ENCODE measurements at places on chromosomes 16 and 17. TPM values are rescaled to one million over a fixed set of nuclear protein-coding genes. Genes with fewer than 3 reads are reported as not detected.

DNA sequence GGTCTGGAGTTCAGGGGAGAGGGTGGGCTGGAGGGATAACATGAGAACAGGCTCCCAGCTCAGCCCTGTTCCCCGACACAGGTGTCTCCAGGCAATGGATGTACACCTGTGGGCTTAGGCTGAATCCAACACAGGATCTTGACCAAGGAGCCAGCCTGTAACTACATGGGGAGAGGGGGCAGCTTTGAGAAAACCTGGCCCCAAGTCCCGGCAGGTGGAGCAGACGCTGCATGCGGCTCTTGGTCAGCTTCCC is 73.3 kb upstream of the TOB1 start:
- H3K4me1 ChIP-seq = peaks cover 45% of the 10 kb centered on the region
- H3K27me3 ChIP-seq = no peaks in the 10 kb centered on the region
- DNase-seq = no peak

GRCh38 chr16:23679274-23679985 is 741 bp downstream of the PLK1 start:
- H3K27ac ChIP-seq = no peak overlapping the region
- no peak for DNase-seq
- H3K4me1 ChIP-seq = peaks cover 17% of the 10 kb centered on the region
- H3K27me3 ChIP-seq = peaks cover 4% of the 10 kb centered on the region
- H3K4me3 ChIP-seq = peak overlapping the region; percentile 86

MT1G gene
- total RNA-seq = not detected

- H3K36me3 ChIP-seq = no peaks in the 10 kb centered on the region
- H3K4me3 ChIP-seq = no peak overlapping the region
- H3K4me1 ChIP-seq = no peaks in the 10 kb centered on the region
- H3K27me3 ChIP-seq = peaks cover 18% of the 10 kb centered on the region
- no peak overlapping the region for H3K27ac ChIP-seq
Observed at GRCh38 chr17:72359811-72360210, 239.0 kb downstream of the SOX9 start.

RSAD1 gene
- total RNA-seq = 90.6 TPM

AARSD1 gene
- 70.4 TPM for total RNA-seq

DNA sequence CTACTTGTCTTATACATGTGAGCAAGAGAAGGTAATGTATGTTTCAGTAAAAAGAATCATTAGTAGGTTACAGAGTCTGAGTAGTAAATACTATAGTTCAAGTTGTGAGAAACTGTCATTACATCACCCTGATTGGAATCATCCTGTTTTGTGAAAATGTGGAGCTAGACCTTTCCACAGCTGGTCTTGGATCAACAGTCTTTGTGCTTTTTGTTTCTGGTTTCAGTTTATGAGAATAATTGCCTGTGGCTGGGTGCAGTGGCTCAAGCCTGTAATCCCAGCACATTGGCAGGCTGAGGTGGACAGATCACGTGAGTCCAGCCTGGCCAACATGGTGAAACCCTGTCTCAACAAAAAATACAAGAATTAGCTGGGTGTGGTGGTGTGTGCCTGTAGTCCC is 19.7 kb upstream of the SHISA9 start:
- no peak overlapping the region for H3K27ac ChIP-seq
- peaks cover 14% of the 10 kb centered on the region for H3K27me3 ChIP-seq
- no peak overlapping the region for H3K4me3 ChIP-seq
- no peaks in the 10 kb centered on the region for H3K36me3 ChIP-seq
- DNase-seq = no peak

DNA sequence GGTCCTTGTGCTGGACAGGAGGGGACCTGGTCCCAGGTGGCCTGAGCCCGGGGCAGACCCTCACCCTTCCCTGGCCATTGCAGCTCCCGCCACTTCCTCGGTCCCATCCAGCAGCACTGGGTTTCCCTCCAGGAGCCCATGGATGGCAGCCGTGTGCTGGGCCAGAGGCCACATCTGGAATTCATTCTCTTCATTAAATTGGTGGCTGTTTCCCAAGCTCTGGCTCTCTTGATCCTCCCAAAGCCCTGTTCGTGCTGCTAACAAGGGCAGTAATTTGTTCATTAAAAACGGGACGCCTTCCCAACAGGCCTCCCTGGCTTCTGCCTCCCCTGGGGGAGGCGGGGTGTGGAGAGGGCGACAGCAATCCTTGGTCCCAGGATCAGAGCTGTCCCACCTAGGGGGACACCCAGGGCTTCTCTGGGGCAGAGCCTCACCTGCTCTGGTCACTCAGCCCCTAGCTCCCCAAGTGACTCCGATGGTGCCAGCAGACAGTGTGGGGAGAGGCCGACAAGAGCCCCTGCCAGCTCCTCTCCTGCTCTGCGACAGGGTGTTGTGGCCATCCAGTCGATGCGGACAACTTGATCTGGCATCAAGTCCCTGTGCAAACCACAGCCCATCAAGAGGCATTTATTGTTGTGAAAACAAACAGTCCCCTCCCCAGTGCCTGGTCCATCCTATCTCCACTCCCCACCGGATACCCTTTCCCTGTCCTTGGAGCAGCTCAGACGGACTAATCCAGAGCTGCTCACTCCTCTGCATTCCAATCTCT is 44.0 kb downstream of the SDK2 start:
- no peaks in the 10 kb centered on the region for H3K36me3 ChIP-seq
- no peak overlapping the region for H3K27ac ChIP-seq
- H3K4me3 ChIP-seq = no peak overlapping the region
- DNase-seq = no peak
- peaks cover 2% of the 10 kb centered on the region for H3K27me3 ChIP-seq

CD79B gene
- 40.0 TPM for total RNA-seq

KRT23 gene
- not detected for total RNA-seq

- H3K4me3 ChIP-seq = no peak overlapping the region
- H3K27me3 ChIP-seq = peaks cover 6% of the 10 kb centered on the region
- H3K36me3 ChIP-seq = no peaks in the 10 kb centered on the region
- no peak overlapping the region for H3K27ac ChIP-seq
Observed at GRCh38 chr16:83390759-83391158, 417.0 kb upstream of the HSBP1 start.

CCL2 gene
- total RNA-seq = 2.6 TPM

DNA sequence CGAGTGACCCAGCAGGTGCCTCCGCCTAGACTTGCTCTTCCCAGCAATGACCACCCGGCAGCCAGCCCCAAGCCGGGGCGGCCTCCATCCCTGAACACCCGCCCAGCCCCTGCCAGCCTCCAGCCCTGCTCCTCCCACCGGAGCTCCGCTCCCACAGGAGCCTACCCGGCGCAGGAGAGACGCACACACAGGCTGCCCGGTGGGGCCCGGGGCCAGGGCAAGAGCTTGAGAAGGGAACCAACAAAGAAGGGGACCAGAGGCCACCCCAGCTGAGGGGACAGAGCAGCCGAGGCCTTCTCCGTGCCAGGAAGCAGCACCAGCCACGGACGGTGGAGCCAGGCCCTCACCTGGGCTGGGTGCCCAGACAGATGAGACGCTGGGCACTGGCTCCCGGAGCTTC is 13.8 kb downstream of the PKD1 start:
- no peaks in the 10 kb centered on the region for H3K36me3 ChIP-seq
- H3K4me1 ChIP-seq = peaks cover 15% of the 10 kb centered on the region
- no peak overlapping the region for H3K27ac ChIP-seq
- DNase-seq = no peak
- H3K27me3 ChIP-seq = no peaks in the 10 kb centered on the region

GRCh38 chr16:58109330-58109729 is 19.9 kb downstream of the CFAP20 start:
- H3K36me3 ChIP-seq = peaks cover 22% of the 10 kb centered on the region
- no peaks in the 10 kb centered on the region for H3K27me3 ChIP-seq
- H3K4me3 ChIP-seq = no peak overlapping the region
- H3K4me1 ChIP-seq = no peaks in the 10 kb centered on the region
- no peak overlapping the region for H3K27ac ChIP-seq

GRCh38 chr16:87506423-87507350 is 13.9 kb upstream of the ZCCHC14 start:
- H3K27me3 ChIP-seq = peaks cover 28% of the 10 kb centered on the region
- H3K36me3 ChIP-seq = peaks cover 2% of the 10 kb centered on the region
- DNase-seq = no peak
- H3K4me1 ChIP-seq = peaks cover 11% of the 10 kb centered on the region
- no peak overlapping the region for H3K27ac ChIP-seq

GRCh38 chr16:4247460-4247784 is 5.5 kb upstream of the SRL start:
- H3K27me3 ChIP-seq = no peaks in the 10 kb centered on the region
- no peak overlapping the region for H3K4me3 ChIP-seq
- H3K4me1 ChIP-seq = peaks cover 15% of the 10 kb centered on the region
- H3K36me3 ChIP-seq = peaks cover 2% of the 10 kb centered on the region
- no peak for DNase-seq

- H3K4me1 ChIP-seq = no peaks in the 10 kb centered on the region
- no peak overlapping the region for H3K27ac ChIP-seq
- H3K27me3 ChIP-seq = peaks cover 42% of the 10 kb centered on the region
- H3K4me3 ChIP-seq = no peak overlapping the region
- DNase-seq = no peak
Observed at GRCh38 chr17:46865100-46865499, 13.7 kb downstream of the WNT9B start.

DNA sequence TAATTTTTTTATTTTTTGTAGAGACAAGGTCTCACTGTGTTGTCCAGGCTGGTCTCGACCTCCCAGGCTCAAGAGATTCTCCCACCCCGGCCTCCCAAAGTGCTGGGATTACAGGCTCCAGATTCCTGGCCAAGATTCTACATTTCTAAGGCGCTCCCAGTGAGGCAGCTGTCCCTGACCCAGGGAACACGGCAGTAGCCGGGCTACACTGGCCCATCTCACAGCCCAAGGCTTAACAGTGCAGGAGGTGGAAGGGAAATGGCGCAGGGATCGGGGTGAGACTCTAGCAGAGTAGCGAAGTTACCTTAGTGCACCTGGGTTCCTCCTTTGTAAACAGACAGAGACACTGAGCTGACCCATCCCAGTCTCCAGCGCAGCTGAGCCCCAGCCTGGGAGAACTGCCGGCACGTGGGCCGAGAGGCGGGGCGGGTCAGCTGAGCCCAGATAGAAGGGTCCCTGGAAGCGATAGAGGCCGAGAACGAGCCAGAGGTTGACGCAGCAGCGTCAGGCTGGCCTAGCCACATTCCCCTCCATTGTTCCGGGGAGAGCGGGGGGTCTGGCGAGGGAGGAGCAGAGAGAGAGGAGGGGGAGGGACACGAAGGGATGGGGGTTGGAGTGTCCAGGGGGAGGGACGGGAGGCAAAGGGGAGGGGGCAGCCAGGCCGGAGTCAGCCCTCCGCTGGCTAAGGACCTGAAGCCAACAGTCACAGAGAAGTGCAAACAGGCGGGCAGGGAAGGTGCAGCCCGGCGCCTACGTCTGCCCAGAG is 2.5 kb downstream of the CARHSP1 start:
- H3K27ac ChIP-seq = peak overlapping the region; percentile 76
- no peak for DNase-seq
- no peaks in the 10 kb centered on the region for H3K36me3 ChIP-seq

DNA sequence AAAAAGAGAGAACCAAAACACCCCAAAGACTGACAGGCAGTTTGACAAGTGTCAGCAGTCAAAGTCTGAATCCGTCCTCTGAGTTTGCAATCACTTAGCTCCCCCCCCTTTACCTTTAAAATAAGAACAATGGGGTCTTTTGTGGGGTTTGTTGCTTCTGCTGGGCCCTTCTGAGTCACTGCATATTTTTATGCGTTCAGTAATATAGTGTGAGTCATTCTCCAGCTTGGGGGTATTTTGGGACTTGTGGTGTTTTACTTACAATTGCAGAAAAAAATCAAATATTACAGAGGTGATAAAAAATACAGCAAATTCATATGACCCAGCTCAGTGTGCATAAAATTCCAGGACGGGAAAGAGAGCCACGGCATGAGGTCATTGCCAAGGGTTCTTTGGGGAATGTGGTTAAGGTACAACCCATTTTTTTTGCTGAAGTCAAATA is 120.1 kb downstream of the CYLD start:
- H3K27me3 ChIP-seq = peaks cover 3% of the 10 kb centered on the region
- no peak for DNase-seq
- no peak overlapping the region for H3K4me3 ChIP-seq
- H3K27ac ChIP-seq = no peak overlapping the region
- peaks cover 2% of the 10 kb centered on the region for H3K36me3 ChIP-seq

DNA sequence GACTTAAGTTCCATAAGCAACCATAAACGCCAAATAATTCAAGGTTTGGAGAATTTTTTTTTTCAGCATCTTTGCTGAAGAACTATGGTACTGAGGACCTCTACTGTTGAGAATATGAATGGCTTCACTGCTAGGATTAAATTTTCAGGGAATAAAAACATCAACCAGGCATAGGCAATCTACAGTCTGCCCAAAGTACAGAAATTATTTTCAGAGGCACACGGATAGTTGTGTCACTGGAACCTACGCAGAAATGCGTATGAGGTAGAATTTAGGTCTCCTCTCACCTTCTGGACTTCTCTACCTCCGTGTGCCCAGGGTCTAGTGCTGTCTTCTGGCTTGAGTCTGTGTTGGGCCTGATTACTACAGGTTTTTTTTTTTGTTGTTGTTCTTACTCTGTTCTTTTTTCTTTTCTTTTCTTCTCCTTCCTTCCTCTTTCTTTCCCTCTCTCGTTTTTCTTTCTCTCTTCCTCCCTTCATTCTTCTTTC is 39.7 kb downstream of the NACA2 start:
- no peak overlapping the region for H3K27ac ChIP-seq
- H3K27me3 ChIP-seq = peaks cover 39% of the 10 kb centered on the region
- peak; percentile 4 for DNase-seq
- no peaks in the 10 kb centered on the region for H3K4me1 ChIP-seq
- no peak overlapping the region for H3K4me3 ChIP-seq

- H3K36me3 ChIP-seq = no peaks in the 10 kb centered on the region
- no peak overlapping the region for H3K4me3 ChIP-seq
- H3K27ac ChIP-seq = no peak overlapping the region
Observed at GRCh38 chr17:61589990-61590389, 1.0 kb downstream of the NACA2 start.

NOXO1 gene
- 1.3 TPM for total RNA-seq

- no peak for DNase-seq
- no peaks in the 10 kb centered on the region for H3K27me3 ChIP-seq
- H3K4me3 ChIP-seq = no peak overlapping the region
- H3K4me1 ChIP-seq = peaks cover 72% of the 10 kb centered on the region
- no peaks in the 10 kb centered on the region for H3K36me3 ChIP-seq
Observed at GRCh38 chr17:75350706-75351105, 54.8 kb downstream of the GRB2 start.

DNA sequence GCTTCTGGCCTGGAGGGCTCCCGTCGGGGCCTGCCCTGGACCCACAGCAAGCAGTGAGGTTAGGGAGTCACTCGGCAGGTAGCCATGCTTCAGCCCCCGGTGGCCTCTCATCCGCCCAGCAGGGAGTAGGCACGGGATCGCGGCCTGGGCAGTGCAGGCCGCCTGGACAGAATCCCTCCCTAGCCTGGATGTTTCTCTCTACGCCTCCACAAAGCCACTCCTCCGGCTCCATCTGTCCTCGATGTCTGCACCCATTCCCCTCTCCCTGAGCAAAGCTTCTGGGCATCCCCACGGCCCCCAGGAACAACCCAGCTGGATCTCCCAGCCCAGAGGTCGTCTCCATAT is 145.2 kb downstream of the RBFOX3 start:
- H3K4me1 ChIP-seq = no peaks in the 10 kb centered on the region
- H3K27ac ChIP-seq = no peak overlapping the region
- DNase-seq = no peak
- H3K4me3 ChIP-seq = no peak overlapping the region
- H3K27me3 ChIP-seq = peaks cover 8% of the 10 kb centered on the region

GRCh38 chr17:33520426-33521330 is 227.6 kb upstream of the ASIC2 start:
- no peaks in the 10 kb centered on the region for H3K36me3 ChIP-seq
- no peak overlapping the region for H3K4me3 ChIP-seq
- no peaks in the 10 kb centered on the region for H3K4me1 ChIP-seq
- H3K27ac ChIP-seq = no peak overlapping the region
- peaks cover 12% of the 10 kb centered on the region for H3K27me3 ChIP-seq

Data from naive thymus-derived CD8-positive, alpha-beta T cell (primary cell).